Mucosa of descending colon (tissue), 3 donors: ENCODE measurements at places on chromosomes 7 and 10.
A peak's percentile ranks its signal among the peaks of the same experiment; 100 is the strongest.

DNA sequence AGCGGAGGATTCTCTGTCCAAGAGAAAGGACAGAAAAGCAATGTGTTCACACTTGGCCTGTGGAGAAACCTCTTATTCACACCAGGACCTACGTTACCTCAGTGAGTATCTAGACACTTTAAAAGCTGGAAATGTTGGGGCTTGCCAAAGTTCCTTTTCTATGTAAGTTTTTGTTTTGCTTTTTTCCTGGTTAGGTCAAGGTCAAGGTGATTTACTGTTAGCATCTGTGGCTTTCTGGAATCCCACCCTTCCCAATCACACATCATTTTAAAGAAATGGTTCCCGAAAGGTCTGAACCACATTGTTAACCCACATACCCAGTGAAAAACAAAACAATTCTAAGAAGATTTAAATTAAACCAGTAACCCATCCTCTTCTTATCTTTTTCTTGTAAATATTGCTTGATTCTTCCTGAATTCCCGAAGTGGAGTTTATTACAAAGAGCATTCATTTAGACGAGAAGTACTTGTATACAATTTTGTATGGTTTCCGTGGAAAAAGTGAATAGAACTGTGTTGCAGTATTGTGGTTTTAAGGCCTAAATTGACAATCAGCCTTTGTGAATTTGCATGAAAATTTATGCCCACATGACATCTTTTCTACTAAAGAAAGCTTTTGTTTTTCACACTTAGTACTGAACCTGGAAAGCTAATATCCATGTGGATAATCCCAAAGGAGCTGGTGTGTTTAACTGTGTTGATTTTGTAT, 827.0 kb upstream of the IGFBP3 start:
- no peak for DNase-seq

DNA sequence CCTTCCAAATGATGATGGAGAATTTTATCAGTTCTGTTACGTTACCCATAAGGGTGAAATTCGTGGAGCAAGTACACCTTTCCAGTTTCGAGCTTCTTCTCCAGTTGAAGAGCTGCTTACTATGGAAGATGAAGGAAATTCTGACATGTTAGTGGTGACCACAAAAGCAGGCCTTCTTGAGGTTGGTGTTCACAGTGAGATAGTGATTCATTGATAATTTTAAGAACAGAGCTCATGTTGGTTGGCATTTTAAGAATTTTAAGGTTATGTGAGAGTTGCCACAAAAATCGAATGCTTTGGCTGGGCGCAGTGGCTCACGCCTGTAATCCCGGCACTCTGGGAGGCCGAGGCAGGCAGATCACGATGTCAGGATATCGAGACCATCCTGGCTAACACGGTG, 25.9 kb downstream of the TAX1BP1 start:
- no peak for DNase-seq

DNA sequence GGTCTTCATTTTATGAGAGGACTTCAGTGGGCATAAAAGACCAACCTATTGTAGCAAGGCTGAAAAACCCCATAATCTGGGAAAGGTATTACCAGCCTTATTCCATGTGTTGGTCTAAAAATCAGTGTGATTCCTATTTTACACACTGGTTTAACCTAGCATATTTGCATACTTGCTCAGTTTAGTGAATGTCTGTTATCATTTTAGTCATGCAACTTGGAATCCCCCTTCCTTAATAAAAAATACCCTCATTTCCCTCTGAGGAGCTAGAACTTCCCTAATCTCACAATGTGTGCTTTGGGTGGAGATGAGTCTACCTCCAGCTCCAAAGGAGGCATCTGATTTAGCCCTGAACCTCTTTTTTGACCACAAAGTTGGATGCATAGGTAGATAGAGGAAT, 312.8 kb upstream of the SORCS1 start:
- no peak for DNase-seq

- no peak for DNase-seq
Observed at GRCh38 chr10:88820748-88821401, 18.3 kb downstream of the LIPM start.

DNA sequence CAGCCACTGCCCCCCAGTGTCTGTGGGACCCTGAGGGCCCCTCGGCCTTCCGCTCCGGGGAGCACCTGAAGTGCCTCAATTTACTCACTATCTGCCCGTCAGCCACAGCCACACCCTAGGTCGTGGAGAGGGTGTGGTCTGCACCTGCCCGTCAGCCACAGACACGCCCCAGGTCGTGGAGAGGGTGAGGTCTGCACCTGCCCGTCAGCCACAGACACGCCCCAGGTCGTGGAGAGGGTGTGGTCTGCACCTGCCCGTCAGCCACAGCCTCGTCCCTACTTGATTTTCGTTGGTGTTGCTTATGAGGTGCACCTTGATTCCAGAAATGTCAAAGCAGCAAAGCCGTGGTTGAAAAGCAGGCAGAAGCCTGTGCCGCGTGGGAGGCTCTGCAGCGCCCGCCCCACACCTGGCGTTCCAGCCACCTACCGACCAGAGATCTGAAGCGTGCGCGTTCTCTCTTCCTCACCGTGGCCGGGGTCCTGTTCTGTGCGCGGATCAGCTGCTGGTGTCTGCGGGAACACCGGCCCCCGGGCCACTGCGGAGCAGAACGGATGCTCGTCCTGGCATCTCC, 101.6 kb downstream of the DYNC2I1 start:
- DNase-seq: peak; percentile 94

DNA sequence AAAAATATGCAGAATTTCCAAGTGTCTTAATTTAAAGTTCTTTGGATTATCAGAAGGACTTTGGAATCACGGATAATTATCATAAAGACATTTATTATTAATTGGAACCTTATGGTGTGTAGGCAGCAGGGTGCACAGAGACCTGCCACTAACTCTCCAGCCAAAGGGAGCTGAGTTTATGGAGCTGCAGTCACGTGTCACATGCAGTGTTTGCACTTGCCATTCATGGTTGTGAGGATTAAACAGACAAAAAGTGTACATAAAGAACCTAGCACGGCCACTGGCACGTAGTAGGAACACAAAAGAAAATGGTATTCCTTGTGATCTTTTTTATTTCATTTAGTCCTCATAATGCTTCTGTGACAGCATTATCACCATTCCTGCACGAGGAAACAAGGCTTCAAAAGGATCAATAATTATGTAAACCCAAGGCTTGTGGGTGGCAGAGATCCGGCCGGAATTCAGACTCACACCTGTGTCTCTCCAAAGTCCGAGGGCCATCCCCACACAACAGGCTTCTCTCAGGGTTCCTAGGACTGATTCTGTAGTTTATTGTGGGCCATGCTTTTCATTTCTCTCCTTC, 143.9 kb upstream of the STK17A start:
- no peak for DNase-seq

DNA sequence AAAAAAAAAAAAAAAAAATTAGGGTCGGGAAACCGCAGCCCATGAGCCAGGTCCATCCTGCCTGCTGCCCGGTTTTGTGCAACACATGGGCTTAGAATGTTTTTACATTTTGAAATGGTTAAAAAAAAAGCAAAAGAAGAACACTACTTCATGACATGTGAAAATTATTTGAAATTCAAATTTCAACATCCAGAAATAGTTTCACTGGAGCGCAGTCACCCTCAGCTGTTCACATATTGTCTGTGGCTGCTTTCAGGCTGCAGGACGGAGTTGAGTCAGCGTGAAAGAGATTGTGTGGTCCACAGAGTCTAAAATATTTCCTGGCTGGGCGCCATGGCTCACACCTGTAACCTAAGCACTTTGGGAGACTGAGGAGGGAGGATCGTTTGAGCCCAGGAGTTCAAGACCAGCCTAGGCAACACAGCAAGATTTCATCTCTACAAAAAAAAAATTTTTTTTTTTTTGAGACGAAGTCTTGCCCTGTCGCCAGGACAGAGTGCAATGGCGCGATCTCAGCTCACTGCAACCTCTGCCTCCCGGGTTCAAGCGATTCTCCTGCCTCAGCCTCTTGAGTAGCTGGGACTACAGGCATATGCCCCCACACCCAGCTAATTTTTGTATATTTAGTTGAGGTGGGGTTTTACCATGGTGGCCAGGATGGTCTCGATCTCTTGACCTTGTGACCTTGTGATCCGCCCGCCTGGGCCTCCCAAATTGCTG, 63.9 kb upstream of the ECHDC3 start:
- DNase-seq: no peak

GRCh38 chr7:114931656-114932011, 9.7 kb downstream of the MDFIC start:
- no peak for DNase-seq

DNA sequence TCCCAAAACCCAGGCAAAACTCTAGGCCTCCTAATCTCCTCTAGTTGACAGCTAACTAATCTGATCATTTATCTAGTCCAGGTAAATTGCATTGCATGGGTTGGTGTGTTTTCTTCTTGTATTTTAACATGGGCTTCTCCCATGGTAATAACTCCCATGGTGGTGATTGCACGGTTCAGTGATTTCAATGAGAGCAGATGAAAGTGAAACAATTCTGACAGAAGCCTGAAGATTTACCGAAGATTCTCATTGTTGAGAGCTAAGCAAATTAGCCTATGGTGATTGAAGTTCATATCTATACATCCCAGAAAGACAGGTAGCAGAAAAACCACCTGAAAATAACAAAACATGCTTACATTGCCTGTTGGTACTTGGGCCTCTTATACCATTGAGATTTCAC, 26.6 kb upstream of the LIPN start:
- no peak for DNase-seq

GRCh38 chr7:132398253-132398925, 177.9 kb downstream of the PLXNA4 start:
- DNase-seq: no peak

DNA sequence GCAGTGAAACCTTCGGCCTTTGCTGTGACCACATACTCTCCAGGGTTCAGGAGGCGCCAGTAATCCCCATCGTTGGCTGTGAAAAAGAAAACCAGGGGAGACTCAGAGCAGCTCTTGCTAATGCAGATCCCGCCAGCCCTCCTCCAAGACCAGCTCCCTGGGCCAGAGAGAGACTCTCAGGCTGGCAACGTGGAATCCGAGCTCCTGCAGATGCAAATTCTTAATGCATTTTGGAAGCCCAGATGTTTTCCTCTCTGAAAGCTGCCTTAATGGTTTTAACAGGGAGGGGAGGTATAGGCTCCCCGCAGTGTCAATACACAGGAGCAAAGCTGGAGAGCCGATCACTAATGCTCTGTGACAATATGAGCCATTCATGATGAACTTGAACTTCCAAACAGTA, 80.8 kb downstream of the GPR26 start:
- DNase-seq: no peak

DNA sequence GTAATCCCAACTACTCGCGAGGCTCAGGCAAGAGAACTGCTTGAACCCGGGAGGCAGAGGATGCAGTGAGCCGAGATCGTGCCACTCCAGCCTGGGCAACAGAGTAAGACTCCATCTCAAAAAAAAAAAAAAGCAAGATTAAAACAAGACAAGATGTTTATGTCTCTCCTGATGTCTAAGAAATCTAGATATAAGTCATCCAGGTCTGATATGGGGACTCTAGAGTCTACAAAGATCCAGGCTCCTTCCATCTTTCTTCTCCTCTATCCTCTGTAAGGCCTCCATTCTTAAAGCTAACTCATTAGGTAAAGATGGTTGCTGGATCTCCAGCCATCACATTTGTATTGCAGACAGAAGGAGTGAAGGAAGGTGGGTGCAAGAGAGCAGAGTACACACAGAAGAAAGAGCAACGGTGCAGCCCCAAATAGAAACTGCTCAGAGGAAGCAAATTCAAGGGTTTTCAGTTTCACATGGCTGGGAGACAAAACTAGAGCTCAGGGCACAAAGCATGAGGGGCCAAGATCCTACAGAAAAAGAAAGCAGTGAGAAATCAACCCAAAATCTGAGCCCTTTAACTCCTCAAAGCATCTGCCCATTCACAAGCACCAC, 57.6 kb downstream of the USP6NL start:
- no peak for DNase-seq

DNA sequence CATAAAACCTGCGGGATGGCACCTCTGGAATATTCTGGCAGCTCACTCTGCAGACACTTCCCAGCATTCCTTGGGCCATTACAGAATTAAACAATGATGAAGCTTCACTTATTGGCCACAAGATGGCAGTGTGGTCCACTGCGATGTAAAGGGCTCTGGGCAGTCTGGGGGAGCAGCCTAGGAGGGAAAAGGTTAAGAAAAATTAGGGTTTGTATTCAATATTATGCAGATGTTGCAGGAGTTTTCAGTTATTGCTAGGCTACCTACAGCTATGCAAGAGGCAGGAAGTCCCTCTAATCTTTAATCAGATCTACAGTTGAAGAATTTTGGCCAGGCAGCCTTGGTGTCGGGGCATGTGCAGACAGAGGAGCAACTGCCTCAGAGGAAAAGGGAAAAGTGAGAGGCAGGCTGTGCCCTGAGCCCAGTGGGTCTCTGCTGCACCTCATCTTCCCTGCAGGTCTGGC, 233.2 kb upstream of the PRSS1 start:
- DNase-seq: no peak

- DNase-seq: no peak
Observed at GRCh38 chr10:2978574-2979273, 88.6 kb upstream of the PFKP start.

- DNase-seq: no peak
Observed at GRCh38 chr10:121485436-121486139, 112.7 kb downstream of the FGFR2 start.

DNA sequence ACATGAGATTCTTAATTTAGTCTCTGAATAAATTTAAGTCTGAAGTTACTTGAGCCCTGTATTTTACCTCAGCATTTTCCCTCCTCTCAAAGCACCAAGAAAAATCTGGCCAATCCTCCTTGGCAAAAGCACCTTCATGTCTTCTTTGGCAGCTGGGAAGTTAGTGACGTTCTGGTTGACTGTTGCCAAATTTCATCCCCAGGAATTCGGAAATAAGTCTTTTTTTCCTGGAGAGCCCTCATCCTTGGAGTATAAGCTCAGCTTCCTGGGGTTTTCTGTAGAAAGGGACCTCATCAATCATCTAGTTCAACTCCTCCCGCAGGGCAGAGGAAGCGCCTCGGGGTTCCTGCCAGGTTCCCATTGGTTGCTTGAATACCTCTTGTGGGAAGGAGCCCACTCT, 377.6 kb downstream of the PHTF2 start:
- DNase-seq: no peak

DNA sequence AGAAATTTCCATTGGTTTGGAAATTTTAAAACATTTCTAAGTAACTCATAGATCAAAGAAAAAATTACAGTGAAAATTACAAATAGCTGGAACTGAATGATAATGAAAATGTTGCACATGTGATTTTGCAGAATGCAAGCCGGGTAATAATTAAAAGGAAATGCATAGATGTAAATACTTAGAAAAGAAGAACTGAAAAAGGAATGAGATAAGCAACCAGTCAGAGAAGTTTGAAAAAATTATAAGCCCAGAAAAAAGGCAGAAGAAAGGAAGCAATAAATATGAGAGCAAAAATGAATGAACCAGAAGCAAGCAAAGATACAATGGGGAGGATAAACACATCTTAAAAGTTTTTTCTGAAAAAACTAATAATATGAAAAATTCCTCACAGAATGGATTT, 3.2 kb upstream of the TMEM273 start:
- no peak for DNase-seq

GRCh38 chr7:119963654-119964053, 309.3 kb upstream of the KCND2 start:
- DNase-seq: no peak

DNA sequence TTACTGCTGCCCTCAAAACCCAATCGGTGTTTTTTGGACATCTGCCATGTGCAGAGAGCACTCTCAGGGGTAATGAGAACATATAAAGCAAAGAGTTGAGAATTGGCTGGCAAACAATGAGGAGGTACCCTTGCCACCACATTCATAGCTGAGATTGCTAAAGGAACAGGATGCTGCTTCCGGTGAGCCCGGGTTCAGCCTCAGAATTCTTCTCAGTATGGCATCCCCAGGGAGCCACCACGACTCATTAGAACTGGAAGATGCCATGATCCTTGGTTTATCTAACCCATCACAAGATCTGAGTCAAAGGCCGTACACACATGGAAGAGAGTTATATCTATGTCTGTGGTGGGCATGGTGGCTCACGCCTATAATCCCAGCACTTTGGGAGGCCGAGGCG, 174.4 kb downstream of the ARID5B start:
- DNase-seq: no peak
